ENCODE measurements at places on chromosomes 13 and 19.

GRCh38 chr13:94090773-94091480 is 388.6 kb downstream of the DCT start:
- DNase-seq, result no peak

DNA sequence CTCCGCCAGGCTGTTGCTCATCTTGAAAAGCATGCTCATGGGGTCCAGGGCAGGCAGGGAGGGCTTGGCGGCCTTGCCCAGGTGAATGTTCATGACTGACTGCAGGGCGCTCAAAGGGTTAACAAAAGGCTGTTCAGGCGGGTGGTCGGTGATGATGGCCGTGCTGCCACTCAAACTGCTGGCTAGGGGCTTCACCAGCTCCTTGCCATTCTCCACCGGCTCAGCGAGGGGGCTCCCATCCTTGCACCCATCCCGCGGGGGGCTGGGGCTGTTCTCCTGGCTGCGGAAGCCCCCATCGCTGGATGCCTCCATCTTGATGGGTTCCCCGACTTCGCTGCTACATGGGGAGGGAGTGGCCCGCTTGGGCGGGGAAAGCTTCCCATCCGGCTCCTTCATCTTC is 71.7 kb downstream of the TSHZ3 start:
- DNase-seq, result no peak

GRCh38 chr19:51014242-51014641 is 5.3 kb downstream of the KLK10 start:
- no peak for DNase-seq

GRCh38 chr13:59867867-59868266 is 295.9 kb downstream of the DIAPH3 start:
- no peak for DNase-seq

DNA sequence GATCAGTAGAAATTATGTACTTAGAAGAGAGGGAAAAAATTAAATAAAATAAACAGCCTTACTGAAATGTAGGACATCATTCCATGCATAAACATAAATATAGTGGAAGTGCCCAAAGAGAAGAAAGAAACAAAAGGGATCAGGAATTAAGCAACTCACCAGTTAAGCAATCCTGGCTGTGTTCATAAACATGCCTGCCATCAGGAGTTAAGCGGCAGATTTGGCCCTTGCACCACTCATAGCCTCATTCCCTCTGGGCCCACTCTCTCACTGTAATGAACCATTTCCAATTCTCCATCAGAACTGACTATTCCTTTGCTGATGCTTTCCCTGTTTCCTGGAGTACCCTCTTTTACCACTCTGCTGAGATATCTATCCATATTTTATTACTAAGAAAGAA is 281.4 kb downstream of the LHFPL6 start:
- no peak for DNase-seq

DNA sequence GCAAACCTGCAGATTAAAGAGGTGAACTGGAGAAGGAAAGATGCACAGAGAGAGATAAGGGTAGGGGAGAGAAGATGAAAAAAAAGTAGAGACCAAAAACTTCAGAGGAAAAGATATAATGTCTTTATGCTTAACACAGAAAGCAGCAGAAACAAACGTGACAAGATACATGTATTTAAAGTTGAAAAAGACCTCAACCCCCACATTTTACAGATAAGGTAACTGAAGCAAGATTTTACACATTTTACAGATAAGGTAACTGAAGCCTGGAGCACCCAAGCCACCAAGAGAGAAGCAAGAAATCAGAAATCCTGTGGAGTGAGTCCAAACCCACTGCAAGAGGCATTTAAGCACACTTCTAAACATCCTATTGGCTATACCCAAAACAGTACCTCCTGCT is 185.3 kb downstream of the TBC1D4 start:
- DNase-seq, result no peak

DNA sequence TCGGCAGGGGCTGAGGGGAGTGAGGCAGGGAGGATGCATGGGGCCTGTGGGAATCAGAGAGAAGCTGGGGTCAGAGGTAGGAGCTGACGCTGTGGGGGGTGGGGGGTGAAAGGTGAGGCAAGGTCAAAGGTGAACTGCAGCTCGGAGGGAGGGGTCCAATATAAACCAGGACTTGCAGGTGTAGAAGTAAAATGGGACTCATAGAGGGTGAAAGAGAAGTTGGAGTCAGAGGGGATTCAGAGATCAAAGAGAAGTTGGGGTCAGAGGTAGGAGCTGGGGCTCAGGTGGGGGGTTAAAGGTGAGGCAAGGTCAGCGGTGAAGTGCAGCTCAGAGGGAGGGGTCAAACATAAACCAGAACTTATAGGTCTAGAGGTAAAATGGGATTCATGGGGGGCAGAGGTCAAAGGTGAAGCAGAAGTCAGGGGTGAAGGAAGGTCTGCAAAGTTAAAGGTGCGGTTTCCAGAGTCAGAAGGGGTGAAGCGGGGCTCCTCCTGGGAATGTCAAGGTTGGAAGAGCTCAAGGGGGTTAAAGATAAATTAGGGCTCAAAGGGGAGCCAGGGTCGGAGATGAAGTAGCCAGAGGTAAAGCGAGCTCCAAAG is 7.6 kb downstream of the TUBB4A start:
- DNase-seq, result no peak

DNA sequence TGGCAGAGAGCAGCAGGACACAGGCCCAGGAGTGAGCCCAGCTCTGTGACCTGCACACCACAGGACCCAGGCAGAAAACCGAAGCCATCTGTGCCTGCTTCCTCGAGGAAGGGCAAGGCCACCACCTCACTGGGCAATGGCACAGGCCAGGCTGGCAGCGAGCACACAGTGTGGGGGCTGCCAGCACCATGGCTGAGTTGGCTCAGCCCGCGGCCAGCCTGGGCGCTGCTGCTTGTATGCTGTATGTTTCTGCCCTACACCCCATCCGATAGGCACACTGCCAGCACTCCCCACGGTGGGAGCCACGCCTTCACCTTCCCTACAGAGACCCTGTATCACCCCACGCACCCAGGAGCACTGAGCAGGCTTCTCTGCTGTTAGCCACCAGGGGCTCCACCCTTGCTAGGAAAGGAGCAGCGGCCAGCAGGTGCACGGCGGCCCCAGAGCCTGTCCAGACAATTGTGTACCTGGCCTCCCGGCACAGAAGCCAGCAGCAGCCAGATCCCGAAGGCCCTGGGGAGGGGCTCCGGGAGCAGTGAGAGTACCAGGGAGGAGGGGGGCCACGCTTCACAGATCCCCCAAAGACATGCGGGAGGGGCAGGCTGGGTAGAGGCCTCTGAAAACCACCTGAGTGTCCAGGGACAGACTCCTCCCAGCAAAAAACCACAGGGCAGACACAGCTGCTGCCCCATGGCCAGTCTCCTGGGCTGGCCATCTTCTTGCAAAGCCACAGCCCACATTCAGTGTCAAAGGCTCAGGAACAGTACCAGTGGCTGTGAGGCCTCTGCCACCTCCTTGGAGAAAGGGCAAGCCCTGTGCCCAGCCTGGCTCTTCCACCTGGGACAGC is 56.1 kb downstream of the MLLT1 start:
- DNase-seq, result no peak

DNA sequence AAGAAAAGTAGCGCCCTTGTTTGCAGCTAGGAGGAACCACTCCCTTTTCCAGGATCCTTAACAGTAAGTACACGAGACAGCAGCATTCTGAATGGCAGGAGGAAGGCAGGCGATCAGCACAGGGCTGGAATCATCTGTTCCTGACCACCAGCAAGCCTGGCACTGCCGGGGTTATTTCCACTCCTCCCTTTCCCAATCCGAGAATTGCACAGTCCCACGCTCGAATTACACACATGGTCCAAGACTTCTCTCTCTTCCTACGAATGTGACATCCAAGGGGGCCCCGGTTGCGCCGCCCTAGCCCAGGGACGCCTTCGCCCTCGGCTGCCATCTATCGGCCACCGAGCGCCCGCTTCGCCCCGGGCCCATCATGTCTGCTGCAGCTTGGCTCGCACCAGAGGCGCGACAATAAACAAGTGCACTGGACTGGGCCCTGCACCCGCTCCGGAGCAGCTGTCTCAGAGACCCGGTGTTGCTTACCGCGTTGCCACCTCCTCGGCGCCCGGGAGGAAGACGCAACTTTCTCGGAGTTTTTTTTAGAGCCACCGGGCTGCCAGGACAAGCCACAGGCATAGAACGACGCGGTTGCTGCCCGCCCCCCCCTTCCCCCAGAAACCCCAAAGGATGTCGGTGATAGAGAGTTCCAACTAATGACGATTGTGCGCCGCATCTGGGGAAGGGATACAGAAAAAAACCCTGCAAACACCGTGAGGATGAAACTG is at the start of gene SLITRK5:
Gene SLITRK5 (plus strand): TSS at position 341 of the 722 bp plus-strand sequence. CDS start 4,018 bp downstream, outside the sequence.
- DNase-seq, result peak; percentile 43

DNA sequence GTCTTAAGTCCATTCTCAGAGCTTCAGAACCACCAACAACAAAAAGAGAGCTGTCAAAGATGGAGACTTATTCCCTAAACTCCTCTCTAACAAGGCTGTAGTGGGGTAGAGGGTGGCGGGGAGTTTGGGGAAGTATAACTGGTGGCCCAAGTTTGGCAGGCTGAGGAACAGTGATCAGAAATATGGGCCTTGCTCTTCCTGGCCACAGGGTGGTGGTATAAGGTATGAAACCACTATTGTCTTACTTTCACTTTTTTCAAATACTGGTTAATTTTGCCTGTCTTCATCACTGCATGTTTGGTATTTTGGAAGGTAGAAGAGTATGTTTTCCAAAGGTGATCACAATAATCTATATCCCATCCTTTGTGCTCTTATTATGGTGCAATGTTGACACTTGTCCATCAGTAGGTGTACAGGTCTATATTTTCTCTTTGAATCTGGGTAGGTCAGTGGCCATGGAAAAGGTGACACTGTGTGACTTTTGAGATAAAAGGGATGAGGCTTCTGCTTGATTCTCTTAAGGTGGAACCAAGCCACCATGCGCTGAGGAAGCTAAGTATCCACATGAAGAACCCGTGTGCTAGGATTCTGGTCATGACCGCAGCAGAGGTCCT is 23.2 kb upstream of the GPC5 start:
- DNase-seq, result no peak

DNA sequence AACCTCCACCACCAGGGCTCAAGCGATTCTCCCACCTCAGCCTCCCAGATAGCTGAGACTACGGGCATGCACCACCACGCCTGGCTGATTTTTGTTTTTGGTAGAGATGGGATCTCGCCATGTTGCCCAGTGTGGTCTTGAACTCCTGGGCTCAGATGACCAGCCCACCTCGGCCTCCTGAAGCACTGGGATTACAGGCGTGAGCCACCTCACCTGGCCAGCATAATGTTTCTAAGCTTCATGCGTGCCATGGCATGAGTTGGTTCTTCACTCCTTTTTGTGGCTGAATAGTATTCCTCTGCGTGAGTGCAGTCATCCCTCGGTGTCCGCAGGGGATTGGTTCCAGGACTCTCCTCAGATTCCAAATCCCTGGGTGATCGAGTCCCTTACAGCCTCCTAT is 4.2 kb upstream of the ZNF579 start:
- no peak for DNase-seq

GRCh38 chr19:51777570-51778462 is 16.8 kb downstream of the FPR2 start:
- no peak for DNase-seq

- DNase-seq, result no peak
Measured at GRCh38 chr13:67048821-67049150, 181.3 kb downstream of the PCDH9 start.

DNA sequence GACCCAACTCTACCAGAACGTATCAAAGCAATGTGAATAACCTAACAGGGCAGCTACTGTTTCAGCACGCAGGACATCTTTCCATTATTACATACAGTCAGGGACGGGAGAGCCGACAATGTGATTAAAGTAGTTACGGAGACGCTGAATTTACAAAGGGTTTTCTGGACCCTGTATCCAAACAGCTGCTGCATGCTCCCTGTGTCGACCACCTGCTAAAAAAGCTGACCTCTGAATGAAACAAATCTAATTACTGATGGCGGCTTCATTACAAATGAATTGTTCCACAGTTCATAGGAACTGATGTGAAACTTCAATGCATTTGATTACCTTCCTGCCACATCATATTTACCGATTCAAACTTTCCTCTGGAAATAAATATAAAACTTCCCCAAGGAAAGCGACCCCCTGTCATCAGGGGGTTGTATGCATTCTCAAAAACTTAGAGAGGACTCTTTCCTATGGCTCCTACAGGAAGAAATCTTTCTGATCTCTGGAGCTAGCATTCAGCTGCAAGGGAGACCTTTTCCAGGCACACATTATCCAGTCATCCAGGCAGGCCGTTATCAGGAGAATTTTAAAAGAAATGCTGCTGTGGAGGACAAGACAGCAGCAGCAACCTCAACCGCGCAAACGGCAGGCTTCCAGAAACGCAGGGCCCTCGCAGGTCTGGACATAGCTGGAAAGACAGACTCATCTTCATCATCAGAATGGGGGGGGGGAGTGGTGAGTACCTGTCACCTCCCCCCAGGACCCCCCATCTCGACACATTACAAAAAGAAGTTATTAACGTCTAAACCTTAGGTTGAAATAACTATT is 3.1 kb downstream of the EFNB2 start:
- DNase-seq, result no peak

- no peak for DNase-seq
Measured at GRCh38 chr19:10110076-10110971, 1.2 kb upstream of the P2RY11 start.

GRCh38 chr19:5943623-5944022 is 29.6 kb downstream of the CAPS start:
- no peak for DNase-seq

- DNase-seq, result no peak
Measured at GRCh38 chr19:33396701-33397535, 23.4 kb downstream of the CEBPG start.

DNA sequence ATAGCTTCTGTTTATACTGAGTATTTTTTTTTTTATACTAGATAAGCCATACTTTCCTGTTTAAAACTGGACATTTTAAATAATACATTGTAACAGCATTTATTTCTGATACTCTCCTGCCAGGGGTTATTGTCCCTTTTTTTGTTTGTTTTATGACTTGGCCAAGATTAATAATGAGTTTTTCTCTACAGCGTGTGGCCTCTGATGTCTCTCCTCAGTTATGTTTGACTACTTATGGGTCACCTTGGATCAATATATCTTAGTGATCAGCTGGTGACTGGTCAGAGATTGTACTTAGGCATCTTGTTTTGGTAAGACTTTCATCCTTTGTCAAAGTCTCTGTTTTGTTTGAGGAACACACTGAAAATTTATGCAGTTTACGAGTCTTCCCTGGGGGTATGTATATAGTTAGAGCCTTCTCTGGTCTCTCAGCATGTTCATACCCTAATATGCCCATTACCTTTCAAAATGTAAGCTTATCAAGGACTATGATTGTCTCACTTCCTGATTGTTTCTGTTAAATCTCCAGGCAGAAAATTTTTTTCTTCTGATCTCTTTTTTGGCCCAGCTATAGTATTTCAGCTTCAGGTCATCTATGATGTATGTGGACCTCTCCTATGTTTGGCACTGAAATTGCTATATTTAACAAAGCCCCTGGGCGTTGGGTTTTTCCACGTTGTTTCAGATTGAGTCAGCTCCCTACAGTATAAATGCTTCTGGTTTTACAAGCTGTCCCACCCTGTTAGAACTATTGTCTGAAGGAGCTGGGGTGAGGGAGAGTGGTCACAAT is 87.9 kb downstream of the URI1 start:
- no peak for DNase-seq

GRCh38 chr19:7251494-7251893 is 42.7 kb downstream of the INSR start:
- no peak for DNase-seq
